Endodermal cell (in vitro differentiated cells): ENCODE measurements at places on chromosomes 4 and X. TPM values are rescaled to one million over a fixed set of nuclear protein-coding genes. Genes with fewer than 3 reads are reported as not detected.

DNA sequence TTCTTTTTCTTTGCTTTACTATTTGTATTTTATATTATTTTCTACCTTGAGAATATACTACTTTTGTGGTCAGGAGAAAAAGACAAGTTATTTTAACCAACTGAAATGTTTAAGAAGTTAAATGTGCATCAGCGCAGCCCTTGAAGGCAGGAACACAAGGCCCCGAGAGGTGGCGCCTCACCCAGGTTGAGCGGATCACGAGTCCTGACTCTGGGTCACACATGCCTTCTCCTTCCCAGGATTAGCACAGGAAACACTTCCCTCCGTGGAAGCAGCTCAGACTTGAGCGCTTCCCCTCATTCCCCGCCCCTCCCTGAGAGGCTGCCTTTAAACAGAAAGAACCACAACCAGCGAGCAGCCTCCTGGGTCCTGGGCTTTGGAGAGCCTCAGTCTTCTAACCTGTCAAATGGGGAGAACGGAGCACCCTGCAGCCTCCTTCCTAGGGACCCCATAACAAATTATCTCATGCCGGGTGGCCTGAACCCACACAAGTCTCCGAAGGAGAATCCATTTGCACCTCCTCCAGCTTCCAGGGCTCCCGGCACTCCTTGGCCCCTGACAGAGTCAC is 217.6 kb downstream of the AFAP1 start:
- no peak for DNase-seq
- peaks cover 10% of the 10 kb centered on the region for H3K27me3 ChIP-seq
- H3K27ac ChIP-seq, result no peak overlapping the region
- no peaks in the 10 kb centered on the region for H3K36me3 ChIP-seq
- H3K4me1 ChIP-seq, result no peaks in the 10 kb centered on the region

DNA sequence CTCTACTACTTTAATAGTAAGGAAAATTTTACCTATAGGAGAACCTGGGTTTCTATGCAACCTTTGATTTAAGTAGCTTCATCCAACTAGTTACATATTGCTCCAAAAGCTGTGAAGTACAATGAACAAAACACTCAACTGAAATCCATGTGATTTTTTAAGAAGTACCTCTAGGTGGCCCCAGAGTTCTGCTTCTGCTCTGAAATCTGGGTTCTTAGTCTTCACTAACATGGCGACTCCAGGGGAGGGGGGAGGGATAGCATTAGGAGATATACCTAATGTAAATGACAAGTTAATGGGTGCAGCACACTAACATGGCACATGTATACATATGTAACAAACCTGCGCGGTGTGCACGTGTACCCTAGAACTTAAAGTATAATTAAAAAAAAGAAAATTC is 73.4 kb upstream of the MAGEB2 start:
- no peaks in the 10 kb centered on the region for H3K4me1 ChIP-seq
- H3K27ac ChIP-seq, result no peak overlapping the region
- no peaks in the 10 kb centered on the region for H3K27me3 ChIP-seq
- no peaks in the 10 kb centered on the region for H3K36me3 ChIP-seq
- H3K4me3 ChIP-seq, result no peak overlapping the region
- DNase-seq, result peak; percentile 60

- no peak overlapping the region for H3K4me3 ChIP-seq
- no peaks in the 10 kb centered on the region for H3K4me1 ChIP-seq
- H3K27ac ChIP-seq, result no peak overlapping the region
- H3K27me3 ChIP-seq, result no peaks in the 10 kb centered on the region
- no peak for DNase-seq
Measured at GRCh38 chr4:183576701-183577404, 72.0 kb downstream of the ING2 start.

- H3K27ac ChIP-seq, result no peak overlapping the region
- peaks cover 1% of the 10 kb centered on the region for H3K36me3 ChIP-seq
- peaks cover 12% of the 10 kb centered on the region for H3K4me1 ChIP-seq
- H3K4me3 ChIP-seq, result peak overlapping the region; percentile 54
- DNase-seq, result no peak
Measured at GRCh38 chr4:94177822-94178221, 29.8 kb upstream of the SMARCAD1 start.

DNA sequence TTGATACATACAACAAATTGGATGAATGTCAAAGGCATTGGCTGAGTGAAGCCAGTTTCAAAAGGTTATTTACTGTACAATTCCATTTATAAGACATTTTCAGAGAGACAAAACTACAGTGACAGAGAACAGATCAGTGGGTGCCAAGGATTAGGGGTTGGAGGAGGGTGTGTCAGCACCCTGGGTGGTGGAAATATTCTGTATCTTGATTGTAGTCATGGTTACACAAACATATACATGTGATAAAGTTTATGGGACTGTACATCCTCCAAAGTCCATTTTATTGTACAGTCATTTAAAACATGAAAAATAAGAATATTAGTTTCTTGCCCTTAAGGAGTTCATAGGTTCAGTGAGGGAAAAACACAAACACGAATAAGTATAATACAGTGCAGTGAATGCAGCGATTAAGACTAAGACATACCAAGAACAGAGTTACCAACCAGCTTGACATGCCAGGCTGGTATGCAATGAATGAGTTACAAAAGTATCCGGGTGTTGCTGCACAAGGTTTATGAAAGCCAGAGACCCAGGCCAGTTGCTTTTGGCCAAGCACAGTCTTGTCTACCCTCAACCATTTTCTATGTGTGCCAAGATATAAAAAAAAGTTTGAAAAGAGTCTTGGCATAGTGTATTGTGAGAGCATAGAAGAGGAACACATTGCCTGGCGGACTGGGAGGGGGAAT is 123.6 kb downstream of the MSL3 start:
- H3K4me3 ChIP-seq, result no peak overlapping the region
- H3K27me3 ChIP-seq, result no peaks in the 10 kb centered on the region
- no peak for DNase-seq
- H3K4me1 ChIP-seq, result no peaks in the 10 kb centered on the region
- no peak overlapping the region for H3K27ac ChIP-seq
- H3K36me3 ChIP-seq, result no peaks in the 10 kb centered on the region

DNA sequence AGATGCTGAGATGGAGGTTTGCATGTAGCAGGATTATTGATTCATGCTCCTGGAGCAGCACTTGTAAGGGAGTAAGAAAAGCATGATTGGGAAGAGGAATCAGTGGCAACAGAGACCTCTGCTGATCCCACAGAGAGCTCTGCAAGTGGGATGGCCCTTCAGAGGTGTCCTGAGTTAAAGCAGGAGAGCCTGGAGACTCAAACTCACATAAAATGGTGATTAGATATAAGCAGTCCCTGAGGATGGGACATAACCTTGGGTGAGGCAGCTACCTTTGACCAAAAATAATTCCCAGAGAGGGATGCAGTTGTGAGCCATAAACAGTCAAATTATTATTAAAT is 25.4 kb upstream of the BMPR1B start:
- H3K27me3 ChIP-seq, result no peaks in the 10 kb centered on the region
- no peak overlapping the region for H3K27ac ChIP-seq
- H3K4me1 ChIP-seq, result no peaks in the 10 kb centered on the region
- no peak for DNase-seq
- H3K4me3 ChIP-seq, result no peak overlapping the region

GRCh38 chr4:95049551-95050233 is 291.9 kb downstream of the BMPR1B start:
- H3K36me3 ChIP-seq, result no peaks in the 10 kb centered on the region
- no peak overlapping the region for H3K27ac ChIP-seq
- no peak for DNase-seq
- H3K4me1 ChIP-seq, result no peaks in the 10 kb centered on the region

- H3K4me3 ChIP-seq, result no peak overlapping the region
- H3K27me3 ChIP-seq, result no peaks in the 10 kb centered on the region
- H3K4me1 ChIP-seq, result peaks cover 17% of the 10 kb centered on the region
- no peak overlapping the region for H3K27ac ChIP-seq
Measured at GRCh38 chr4:55181010-55182005, 55.9 kb upstream of the KDR start.

- H3K36me3 ChIP-seq, result no peaks in the 10 kb centered on the region
- no peak overlapping the region for H3K4me3 ChIP-seq
- no peaks in the 10 kb centered on the region for H3K27me3 ChIP-seq
- H3K4me1 ChIP-seq, result no peaks in the 10 kb centered on the region
- no peak overlapping the region for H3K27ac ChIP-seq
- peak; percentile 87 for DNase-seq
Measured at GRCh38 chrX:69493193-69493592, 10.9 kb upstream of the NALF2 start.

DNA sequence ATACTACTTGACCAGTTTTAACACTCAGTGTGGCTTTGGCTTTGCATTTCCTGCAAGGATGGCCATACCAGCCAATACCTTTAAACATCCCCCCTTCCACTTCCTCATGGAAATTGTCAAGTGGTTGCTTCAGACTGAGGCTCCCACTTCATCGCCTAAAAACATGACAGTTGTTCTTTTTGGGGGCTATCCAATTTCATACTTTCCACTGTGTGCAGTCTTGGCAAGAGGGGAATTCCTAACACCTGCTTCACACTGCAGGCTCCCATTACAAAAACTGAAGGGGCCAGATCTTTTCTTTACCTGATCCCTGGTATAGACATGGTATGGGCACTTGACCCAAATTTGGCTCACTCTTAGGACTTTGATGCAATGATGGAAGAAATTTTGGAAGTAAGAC is 28.5 kb upstream of the TSR2 start:
- no peak for DNase-seq
- no peaks in the 10 kb centered on the region for H3K27me3 ChIP-seq
- H3K4me1 ChIP-seq, result peaks cover 5% of the 10 kb centered on the region
- H3K4me3 ChIP-seq, result no peak overlapping the region

DNA sequence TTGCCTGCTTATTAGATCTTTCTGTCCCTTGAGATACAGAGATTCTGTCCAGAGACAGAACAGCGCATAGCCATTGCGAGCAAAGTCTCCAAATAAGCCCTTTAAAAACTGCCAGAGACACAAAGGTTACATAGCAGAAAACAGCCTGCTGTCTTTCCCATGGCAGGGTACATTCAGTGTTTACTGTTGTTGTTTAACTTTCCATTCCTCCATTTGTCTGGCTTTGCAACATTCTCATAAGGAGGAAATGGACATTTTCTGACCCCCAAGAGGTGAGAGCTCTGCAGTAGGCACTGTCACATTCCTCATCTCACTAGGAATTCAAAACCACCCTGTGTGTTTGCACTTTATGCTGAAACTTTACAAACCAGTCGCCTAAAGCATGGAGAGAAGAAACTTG is 48.3 kb downstream of the PDE5A start:
- DNase-seq, result no peak
- H3K27me3 ChIP-seq, result no peaks in the 10 kb centered on the region
- no peaks in the 10 kb centered on the region for H3K4me1 ChIP-seq

GRCh38 chr4:92299152-92299551 is 4.6 kb upstream of the GRID2 start:
- H3K4me1 ChIP-seq, result peaks cover 10% of the 10 kb centered on the region
- no peaks in the 10 kb centered on the region for H3K36me3 ChIP-seq
- no peak overlapping the region for H3K27ac ChIP-seq

DNA sequence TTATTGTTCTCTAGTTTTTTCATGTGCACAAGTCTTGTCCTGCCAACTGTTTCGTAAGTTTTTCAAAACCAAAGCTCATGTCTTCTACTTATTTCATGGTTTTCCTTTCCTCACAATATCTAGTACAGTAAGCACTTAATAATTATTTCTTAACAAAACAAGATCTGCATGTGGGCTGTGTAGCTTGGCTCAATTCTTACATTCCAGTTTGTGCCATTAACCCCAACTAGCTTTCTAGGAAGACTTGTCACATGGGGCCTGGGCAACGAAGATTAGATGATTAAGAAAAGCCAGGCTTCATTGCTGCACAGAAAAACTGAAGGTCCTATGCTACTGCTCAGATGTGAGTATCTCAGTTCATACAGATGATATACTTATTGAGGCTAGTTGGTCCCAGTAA is 155.3 kb upstream of the TEX13A start:
- no peaks in the 10 kb centered on the region for H3K36me3 ChIP-seq
- no peaks in the 10 kb centered on the region for H3K4me1 ChIP-seq

GRCh38 chr4:16195209-16195608 is 31.1 kb downstream of the TAPT1 start:
- H3K27ac ChIP-seq, result no peak overlapping the region
- H3K4me3 ChIP-seq, result no peak overlapping the region
- H3K27me3 ChIP-seq, result no peaks in the 10 kb centered on the region
- peaks cover 3% of the 10 kb centered on the region for H3K4me1 ChIP-seq

The STK32B gene
- 1.4 to 4.3 TPM (median 1.6 TPM) in 3 replicates for total RNA-seq

The TREX2 gene
- total RNA-seq, result 0.50 and 0.70 TPM in 2 replicates

The TMEM150C gene
- 19.5 and 29.3 TPM in 2 replicates for total RNA-seq

The SHROOM3 gene
- 12.4 to 18.1 TPM (median 18.0 TPM) in 3 replicates for total RNA-seq

The FAM50A gene
- total RNA-seq, result 88.2 to 102 TPM (median 91.2 TPM) in 3 replicates

The GAB3 gene
- total RNA-seq, result 0.13 to 0.17 TPM in 2 of 3 replicates, not detected in the other

The DSPP gene
- total RNA-seq, result not detected in 3 replicates

The FHDC1 gene
- total RNA-seq, result 7.9 and 10.3 TPM in 2 replicates
